Activated CD4-positive, alpha-beta T cell treated with anti-CD3 and anti-CD28 coated beads, Interleukin-2, amount 50 U/mL, for 16 hours (primary cell): ENCODE measurements at places on chromosomes 3 and 15.

DNA sequence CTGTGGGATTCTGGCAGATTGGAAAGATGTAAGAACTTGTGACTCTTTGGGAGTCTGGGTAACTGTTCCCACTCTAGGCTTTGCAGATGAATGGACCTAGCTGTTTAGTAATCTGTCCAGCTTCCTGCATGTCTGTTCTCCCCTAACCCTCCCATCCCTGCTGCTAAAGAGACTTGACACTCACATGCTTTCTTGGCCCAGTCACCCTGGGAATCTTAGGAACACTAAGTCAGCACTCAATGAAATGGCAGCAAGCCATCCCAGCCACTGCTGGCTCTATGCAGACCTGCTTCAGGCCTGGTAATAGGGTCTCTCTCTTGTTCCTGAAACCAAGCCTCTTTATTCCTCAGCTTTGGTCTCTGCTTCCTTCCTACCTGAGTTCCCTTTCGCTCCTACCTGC, 63.7 kb upstream of the THSD4 start:
- no peak for DNase-seq

DNA sequence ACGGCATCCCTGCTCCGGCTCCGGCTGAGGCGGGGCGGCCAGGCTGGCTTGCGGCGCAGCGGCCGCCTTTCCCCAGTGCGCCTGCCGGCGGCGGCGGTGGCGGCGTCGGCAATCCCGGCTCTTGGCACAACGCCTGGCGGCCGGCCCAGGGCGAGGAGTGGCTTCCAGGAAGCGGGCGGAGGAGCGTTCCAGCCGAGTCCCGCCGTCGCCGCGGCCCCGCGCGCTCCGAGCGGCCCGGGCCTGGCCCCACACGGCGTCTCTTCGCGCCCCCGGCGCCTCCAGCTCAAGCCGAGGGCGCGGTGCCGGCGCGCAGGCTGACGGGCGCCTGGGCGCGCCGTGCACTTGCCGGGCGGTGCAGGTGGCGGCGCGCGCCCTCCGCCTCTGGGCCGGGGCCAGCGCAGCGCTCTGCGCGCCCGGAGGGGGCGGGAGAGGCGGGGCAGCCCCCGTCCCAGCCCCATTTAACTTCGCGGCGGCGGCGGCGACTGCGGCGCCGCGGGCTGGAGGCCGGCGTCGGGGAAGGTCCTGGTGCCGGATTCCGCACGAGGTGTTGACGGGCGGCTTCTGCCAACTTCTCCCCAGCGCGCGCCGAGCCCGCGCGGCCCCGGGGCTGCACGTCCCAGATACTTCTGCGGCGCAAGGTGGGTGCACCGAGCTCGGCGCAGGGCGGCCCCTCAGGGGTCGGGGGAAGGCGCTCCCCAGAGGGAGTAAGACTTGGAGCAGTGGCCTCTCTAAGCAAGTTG, at the start of gene ADAMTSL3:
Gene ADAMTSL3 (plus strand): TSS at position 485 of the 740 bp plus-strand sequence. CDS start 1,639 bp downstream, outside the sequence.
- no peak for DNase-seq

GRCh38 chr15:81264072-81264857, 59.7 kb downstream of the STARD5 start:
- no peak for DNase-seq

DNA sequence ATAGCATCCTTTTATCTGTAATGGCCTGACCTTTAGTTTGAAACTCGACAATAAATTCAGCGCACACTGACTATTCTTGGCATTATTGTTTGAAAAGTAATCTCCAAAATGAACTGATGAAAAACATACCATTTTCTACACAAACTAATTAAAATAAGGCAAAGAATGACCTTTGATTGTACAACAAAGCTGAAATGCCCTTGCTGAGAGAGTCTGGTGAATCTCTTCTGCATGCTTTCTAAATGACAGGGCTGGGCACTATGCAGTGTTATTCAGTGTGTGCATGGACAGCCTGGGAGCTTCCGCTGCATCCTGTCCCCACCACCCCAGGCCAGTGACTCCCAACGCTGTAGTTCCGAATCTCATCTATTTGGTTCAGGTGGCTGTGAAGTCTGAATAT, 530.8 kb downstream of the FOXP1 start:
- no peak for DNase-seq

GRCh38 chr15:34019369-34019990, 19.5 kb downstream of the AVEN start:
- DNase-seq: no peak

DNA sequence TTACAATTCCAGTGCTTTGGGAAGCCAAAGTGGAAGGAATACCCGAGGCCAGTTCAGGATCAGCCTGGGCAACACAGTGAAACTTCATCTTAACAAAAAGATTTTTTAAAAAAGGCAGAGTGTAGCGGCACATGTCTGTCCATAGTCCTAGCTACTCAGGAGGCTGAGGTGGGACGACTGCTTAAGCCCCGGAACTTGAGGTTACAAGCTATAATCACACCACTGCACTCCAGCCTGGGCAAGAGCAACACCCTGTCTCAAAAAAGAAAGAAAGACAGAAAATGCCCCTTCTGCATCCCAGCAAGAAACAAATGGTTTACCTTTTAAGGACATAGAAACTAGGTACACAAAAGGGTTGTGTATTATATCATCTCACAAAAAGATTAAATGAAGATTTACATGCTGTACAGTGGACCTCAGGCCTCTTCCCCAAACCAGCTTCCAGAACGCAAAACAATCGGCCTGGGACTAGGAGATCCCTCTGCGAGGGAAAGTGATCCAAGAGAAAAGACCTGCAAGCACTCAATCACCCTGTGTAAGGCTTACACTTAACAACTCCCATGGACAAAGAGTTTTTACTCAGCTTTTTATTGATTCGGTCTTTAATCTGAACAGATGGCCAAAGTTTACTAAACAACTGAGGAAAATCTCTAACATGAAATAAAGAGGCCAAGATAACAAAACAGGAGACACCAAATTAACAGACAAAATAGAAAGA, 21.2 kb downstream of the TFDP2 start:
- no peak for DNase-seq

- DNase-seq: no peak
These were observed 58.2 kb upstream of the DUT start for GRCh38 chr15:48273049-48273448.

DNA sequence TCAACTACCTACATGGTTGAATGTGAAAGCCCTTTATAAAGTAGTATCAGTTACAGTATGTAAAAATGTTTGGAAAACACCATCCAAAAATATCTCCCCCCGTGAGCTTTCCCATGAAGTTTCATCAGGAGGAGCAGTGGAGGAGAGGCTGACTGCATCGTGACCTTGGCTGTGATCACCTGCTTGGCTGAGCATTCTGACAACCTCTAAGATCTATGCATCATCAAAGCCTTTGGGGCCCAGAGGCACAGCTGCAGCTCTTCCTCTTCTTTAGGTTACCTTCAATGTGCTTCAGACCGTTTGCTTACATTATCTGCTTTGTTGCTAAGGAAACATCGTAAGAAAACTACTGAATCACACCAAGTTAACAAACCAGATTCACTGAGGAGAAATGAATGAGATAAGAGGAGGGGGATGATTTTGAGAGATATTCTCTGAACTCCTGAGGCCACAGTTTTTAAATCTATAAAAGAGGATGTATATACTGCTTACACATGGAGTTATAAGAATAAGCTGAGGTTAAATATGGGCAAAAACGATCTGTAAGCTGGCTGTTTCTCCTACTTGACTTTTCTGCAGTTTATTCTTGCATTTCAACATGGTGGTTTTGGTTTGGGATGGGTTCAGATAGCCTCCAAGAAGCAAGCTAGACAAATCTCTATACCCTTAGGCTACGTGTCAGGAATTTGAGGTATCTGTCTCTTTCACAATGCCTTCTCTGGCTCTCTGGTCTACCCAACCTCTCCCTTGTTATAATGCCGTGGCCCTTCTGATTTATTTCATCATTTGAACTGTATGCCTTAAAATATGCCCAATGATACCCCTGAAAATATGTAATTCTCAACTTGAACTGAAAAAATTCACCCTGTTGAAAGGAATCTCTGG, 4.0 kb downstream of the GCSAM start:
- DNase-seq: peak; percentile 63

- no peak for DNase-seq
These were observed 189.9 kb downstream of the WNT5A start for GRCh38 chr3:55297245-55297644.

- no peak for DNase-seq
These were observed 14.5 kb downstream of the MAN2A2 start for GRCh38 chr15:90917569-90917968.

DNA sequence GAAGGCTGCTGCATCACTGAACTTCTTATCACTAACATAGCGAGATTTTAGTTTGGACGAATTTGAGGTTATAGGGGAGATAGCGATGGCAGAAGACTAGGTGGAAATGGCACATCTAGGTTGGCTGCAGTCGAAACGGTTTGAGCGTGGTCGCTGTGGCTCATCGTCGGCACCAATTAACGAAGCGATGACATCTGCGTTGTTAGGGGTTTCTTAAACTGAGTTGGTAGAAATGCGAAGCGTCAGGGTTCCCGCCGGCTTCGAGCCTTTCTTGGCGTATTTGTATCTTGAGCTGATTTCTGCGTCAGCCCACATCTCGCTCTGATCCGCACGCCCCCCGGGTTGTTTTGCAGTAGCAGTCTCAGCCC, 319 bp downstream of the LNP1 start:
- peak; percentile 53 for DNase-seq

DNA sequence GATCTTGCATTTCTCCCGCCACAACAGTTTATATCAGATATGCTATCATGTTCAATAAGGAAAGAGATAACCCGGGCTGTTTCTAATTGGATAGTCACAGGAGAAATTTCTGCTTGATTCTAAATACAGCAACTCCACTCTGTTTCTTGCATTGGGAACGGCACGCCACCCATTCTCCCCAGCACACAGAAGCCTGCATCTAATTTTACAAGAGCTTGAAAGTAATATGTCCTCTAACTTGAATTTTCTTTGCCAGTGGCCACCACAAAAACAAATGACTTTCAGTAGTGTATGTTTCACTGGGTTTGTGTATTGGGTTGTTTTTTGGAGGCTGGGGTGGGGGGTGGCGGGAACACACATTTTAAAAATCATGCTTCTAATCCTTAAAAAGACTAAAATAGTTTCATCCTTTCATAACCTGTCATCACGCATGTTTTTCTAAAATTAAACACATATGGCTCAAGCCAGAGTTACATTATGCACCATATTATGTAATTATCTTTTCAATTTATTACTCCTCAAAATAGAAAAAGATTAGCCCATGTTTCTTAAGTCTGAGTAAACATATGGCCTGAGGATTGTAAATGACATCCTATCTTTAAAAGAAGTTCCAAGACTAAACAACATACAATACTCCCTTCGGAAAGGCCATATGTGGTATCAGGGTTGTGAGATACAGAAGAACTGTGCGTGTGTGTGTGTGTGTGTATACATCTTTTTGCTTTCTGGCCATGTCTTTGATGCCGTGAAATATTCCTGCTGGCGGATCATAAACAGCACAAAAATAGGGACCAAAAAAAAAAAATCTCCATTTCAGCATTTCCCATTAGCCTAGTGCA, 176.3 kb downstream of the FOXP1 start:
- no peak for DNase-seq

DNA sequence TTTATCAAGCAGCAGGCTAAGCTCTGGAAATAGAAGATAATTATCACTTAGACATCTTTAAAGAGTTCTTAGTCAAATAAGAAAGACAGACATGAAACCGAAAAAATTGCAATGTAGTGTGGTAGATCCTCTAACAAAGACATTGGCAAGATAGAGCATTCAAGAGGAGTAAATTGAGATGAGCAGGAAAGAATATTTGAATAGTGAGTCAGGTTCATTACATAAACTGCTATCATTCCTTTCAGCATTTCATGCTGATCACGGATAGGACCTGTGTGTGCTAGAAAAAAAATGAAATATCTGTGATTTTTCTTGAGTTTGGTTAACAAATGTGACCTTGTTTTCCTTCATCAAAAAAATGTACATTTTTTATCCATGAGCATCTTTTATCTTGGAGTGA, 460.9 kb downstream of the OTOL1 start:
- no peak for DNase-seq

- DNase-seq: no peak
These were observed 130.1 kb upstream of the GOLGA6L6 start for GRCh38 chr15:20671675-20672074.

DNA sequence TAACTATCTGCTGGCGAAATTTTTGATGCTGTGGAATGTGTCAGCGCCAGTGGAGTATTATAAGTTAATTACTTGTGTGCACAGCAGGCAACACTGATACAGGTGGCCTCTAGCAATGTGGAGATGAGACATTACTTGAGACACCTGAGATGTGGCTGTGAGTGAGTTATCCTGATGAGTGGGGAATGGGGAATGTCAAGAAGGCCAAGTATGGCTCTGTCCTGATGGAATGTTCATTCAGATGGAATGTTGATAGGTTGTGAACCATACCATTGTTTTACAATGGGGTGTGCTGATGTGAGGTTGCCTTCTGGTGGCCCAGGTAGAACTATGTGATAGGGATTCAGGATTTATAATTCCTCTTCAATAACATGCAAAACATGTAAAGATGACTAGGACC, 404.8 kb downstream of the PTPRG start:
- no peak for DNase-seq

- no peak for DNase-seq
These were observed 109.7 kb downstream of the MYLK start for GRCh38 chr3:123774474-123774873.
